ENCODE measurements at places on chromosomes 7 and 10. TPM values are rescaled to one million over a fixed set of nuclear protein-coding genes. Genes with fewer than 3 reads are reported as not detected.

KDM7A gene
- 23.8 TPM for total RNA-seq

ZNF425 gene
- total RNA-seq, result 7.0 TPM

NPC1L1 gene
- total RNA-seq, result under 0.01 TPM

LHFPL3 gene
- total RNA-seq, result not detected

MRLN gene
- total RNA-seq, result not detected

PNLIP gene
- total RNA-seq, result not detected

MLXIPL gene
- not detected for total RNA-seq

RGR gene
- not detected for total RNA-seq

FOXI2 gene
- total RNA-seq, result not detected
